ENCODE measurements at places on chromosomes 5 and 9.
A peak's percentile ranks its signal among the peaks of the same experiment; 100 is the strongest.

DNA sequence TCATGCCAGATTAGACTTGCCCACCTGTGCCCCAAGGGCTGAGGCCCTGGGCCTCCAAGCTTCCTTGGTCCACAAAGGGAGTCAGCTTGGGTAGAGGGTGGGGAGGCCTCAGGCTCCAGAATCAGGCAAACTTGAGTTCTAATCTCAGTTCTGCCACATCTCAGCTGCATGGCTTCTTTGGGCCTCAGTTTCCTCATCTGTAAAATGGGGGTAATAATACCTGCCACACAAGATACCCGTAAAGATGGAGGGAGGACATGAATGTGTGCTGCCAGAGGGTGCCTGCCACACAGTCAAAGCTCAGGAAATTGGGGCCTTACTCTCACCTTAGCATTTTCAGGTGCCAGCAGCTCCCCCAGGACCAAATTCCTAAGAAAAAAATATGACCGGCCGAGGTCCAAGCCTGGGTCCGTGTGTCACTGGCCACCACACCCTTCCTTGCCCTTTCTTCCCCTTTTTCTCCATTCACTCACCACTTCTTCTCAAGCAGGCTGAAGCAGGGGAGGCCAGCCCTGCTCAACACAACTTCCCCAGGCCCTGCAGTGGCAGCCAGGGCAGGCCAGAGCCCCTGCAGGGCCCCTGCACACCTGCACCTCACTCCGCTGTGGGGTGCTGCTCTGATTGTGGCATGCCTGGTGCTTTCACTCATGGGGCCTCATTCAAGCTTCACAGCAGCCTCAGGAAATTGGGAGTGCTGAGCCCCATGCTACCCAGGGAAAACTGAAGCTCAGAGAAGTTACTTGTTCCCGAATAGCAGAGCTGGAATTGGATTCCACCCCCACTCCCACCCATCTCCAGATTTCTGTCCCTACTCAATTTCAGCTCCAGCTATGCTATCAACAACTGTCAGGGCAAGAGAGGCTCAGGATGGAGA is 3.9 kb downstream of the RGS14 start:
- H3K4me3 ChIP-seq = no peak overlapping the region
- no peak for DNase-seq
- H3K27ac ChIP-seq = no peak overlapping the region
- H3K36me3 ChIP-seq = no peaks in the 10 kb centered on the region
- no peaks in the 10 kb centered on the region for H3K27me3 ChIP-seq

- no peak overlapping the region for H3K27ac ChIP-seq
- no peak overlapping the region for H3K4me3 ChIP-seq
- H3K36me3 ChIP-seq = peaks cover 79% of the 10 kb centered on the region
- H3K4me1 ChIP-seq = peaks cover 34% of the 10 kb centered on the region
- no peaks in the 10 kb centered on the region for H3K27me3 ChIP-seq
These were observed 12.8 kb downstream of the JADE2 start for GRCh38 chr5:134538296-134538695.

- no peak overlapping the region for H3K27ac ChIP-seq
- DNase-seq = no peak
- H3K36me3 ChIP-seq = no peaks in the 10 kb centered on the region
- H3K27me3 ChIP-seq = no peaks in the 10 kb centered on the region
These were observed 25.8 kb downstream of the AFAP1L1 start for GRCh38 chr5:149297340-149298025.

GRCh38 chr5:15354021-15354420 is 146.0 kb upstream of the FBXL7 start:
- H3K27ac ChIP-seq = no peak overlapping the region
- H3K36me3 ChIP-seq = no peaks in the 10 kb centered on the region
- no peaks in the 10 kb centered on the region for H3K4me1 ChIP-seq
- H3K27me3 ChIP-seq = no peaks in the 10 kb centered on the region
- H3K4me3 ChIP-seq = no peak overlapping the region
- no peak for DNase-seq

GRCh38 chr5:172620506-172620905 is 20.6 kb upstream of the NEURL1B start:
- no peaks in the 10 kb centered on the region for H3K36me3 ChIP-seq
- no peak overlapping the region for H3K27ac ChIP-seq
- no peaks in the 10 kb centered on the region for H3K4me1 ChIP-seq
- H3K4me3 ChIP-seq = no peak overlapping the region
- no peak for DNase-seq

GRCh38 chr9:94623253-94623652 is 16.1 kb downstream of the FBP1 start:
- H3K4me1 ChIP-seq = peaks cover 6% of the 10 kb centered on the region
- no peak overlapping the region for H3K27ac ChIP-seq
- no peak for DNase-seq
- H3K36me3 ChIP-seq = no peaks in the 10 kb centered on the region
- H3K27me3 ChIP-seq = no peaks in the 10 kb centered on the region

DNA sequence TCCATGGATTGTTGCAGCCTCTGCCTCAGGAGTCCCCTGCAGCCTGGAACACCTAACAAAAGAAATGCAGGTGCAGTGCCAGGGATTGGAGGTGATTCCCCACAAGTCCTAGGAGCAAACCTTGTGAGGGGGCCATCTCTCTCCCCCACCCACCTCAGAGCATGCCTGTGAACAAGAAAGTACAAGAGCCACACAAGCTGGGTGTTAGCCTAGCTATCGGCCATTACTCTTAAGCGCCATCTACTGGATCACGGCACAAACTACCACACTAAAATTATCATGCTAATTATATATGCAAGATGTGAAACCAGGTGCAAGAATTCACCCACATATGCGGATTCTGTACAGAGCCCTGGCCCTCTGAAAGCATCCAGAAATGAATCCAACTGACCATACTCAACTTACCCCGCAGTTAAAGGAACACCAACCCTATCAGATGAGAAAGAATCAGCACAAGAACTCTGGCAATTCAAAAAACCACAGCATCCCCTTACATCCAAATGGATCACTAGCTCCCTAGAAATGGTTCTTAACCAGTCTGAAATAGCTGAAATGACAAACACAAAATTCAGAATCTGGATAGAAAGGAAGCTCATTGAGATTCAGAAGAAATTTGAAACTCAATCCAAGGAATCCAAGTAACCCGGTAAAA is 16.5 kb upstream of the PRSS3 start:
- no peaks in the 10 kb centered on the region for H3K36me3 ChIP-seq
- H3K4me1 ChIP-seq = no peaks in the 10 kb centered on the region
- H3K27ac ChIP-seq = no peak overlapping the region
- no peak overlapping the region for H3K4me3 ChIP-seq

- DNase-seq = no peak
- H3K27ac ChIP-seq = peak within 1 kb of the TSS; percentile 50
- peaks cover 17% of the 10 kb centered on the region for H3K4me1 ChIP-seq
- H3K4me3 ChIP-seq = peak within 1 kb of the TSS; percentile 39
- H3K36me3 ChIP-seq = no peaks in the 10 kb centered on the region
- H3K27me3 ChIP-seq = no peaks in the 10 kb centered on the region
These were observed at the start of gene C1QTNF3 for GRCh38 chr5:34043099-34043876. Gene C1QTNF3 (minus strand): TSS chr5:34043213. CDS start chr5:34043125, 88 bp downstream.

- H3K27me3 ChIP-seq = no peaks in the 10 kb centered on the region
- H3K4me1 ChIP-seq = peaks cover 5% of the 10 kb centered on the region
- H3K4me3 ChIP-seq = no peak overlapping the region
- H3K36me3 ChIP-seq = no peaks in the 10 kb centered on the region
These were observed 85.2 kb upstream of the ZBTB43 start for GRCh38 chr9:126719618-126720031.

DNA sequence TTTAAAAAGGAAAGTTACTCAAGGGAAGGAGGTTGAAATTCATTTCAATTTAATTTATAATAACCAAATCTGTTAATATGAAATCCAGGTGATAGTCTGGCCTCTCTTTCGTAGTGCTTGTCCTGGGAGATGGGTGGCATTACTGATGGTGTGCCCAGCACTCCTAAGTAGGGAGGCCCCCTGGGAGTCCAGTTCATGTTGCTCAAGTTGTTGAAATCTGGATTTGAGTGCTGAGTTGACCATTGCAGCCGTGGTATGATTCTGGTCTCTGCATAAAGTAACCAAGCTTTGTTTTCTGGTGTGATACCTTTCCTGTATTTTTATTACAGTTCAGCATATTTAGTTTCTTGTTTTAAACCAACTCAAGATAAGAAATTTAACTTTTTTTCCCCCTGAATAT is 287.8 kb downstream of the FANCC start:
- peaks cover 17% of the 10 kb centered on the region for H3K36me3 ChIP-seq
- peaks cover 100% of the 10 kb centered on the region for H3K4me1 ChIP-seq
- DNase-seq = no peak
- no peak overlapping the region for H3K4me3 ChIP-seq

- H3K4me1 ChIP-seq = peaks cover 91% of the 10 kb centered on the region
- H3K4me3 ChIP-seq = no peak overlapping the region
- no peak for DNase-seq
- peak overlapping the region; percentile 88 for H3K27ac ChIP-seq
- H3K36me3 ChIP-seq = peaks cover 92% of the 10 kb centered on the region
These were observed 47.2 kb downstream of the STOM start for GRCh38 chr9:121322737-121323448.

DNA sequence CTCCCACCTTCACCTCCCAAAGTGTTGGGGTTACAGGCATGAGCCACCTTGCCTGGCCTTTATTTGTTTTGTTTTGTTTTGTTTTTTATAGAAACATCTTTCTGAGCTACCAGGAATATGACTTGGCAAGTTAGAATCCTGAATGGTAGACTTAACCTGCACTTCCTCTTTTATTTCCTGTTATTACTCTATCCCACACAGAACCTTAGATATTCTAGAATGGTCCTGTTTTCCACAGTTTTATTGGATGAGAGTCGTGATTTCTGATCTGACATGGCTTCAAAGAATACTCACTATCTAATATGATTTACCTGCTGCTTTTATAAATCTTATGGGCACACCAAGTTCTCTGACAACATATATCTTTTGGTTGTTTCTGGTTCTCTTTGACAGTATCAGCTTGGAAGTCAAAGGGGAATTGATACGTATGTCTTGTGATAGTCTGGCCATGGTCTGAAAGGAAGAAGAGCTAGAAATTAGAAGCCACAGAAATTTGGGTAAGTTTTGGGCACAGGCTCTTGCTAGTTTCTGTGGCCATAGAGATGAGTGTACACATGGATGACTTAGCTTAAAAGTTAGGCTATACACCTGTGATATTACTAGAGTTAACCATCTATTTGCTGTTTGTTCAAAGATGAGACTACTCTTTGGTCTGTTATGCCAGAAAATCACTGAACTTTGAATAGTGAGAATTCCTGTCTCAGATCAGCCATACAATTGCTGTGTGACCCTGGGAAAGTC is 4.7 kb upstream of the PANK3 start:
- H3K4me3 ChIP-seq = no peak overlapping the region
- DNase-seq = no peak
- no peaks in the 10 kb centered on the region for H3K36me3 ChIP-seq

DNA sequence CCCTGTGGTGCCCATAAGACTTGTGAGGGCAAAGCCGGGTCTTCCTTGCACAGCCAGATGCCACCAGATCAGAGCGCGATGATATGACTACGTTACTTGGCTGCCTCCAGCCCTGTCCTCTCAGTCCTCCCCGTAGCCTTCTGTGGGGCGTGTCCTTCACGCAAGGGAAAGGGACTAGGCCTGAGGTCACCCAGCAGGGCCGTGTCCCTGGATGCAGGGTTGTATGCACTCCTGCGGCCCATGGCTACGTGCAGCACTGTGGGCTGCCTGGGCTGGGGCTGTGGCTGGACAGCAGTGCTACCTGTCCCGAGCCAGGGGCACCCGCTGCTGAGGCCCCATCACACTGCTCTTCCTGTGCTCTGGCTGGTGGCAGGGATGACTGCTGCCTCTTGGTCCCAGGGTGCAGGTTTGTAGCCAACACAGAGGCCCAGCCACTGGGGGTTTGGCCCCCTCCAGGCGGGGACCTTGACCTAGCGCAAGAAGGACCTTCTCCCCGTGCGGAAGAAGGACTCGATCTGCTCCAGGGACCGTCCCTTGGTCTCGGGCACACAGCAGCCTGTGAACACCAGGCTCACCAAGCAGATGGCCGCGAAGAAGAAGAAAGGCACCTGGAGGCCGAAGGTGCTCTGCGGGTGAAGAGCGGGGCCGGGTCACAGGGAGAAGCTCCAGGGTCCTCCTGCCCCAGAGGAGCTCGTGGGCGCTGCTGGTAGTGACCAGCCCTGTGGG is 7.2 kb downstream of the SLC2A6 start:
- H3K4me1 ChIP-seq = no peaks in the 10 kb centered on the region
- DNase-seq = no peak
- H3K36me3 ChIP-seq = peaks cover 13% of the 10 kb centered on the region
- H3K4me3 ChIP-seq = no peak overlapping the region
- no peaks in the 10 kb centered on the region for H3K27me3 ChIP-seq

GRCh38 chr5:80105698-80106439 is 70.7 kb downstream of the THBS4 start:
- H3K36me3 ChIP-seq = no peaks in the 10 kb centered on the region
- H3K27me3 ChIP-seq = no peaks in the 10 kb centered on the region
- H3K4me3 ChIP-seq = no peak overlapping the region
- H3K4me1 ChIP-seq = peaks cover 11% of the 10 kb centered on the region
- H3K27ac ChIP-seq = no peak overlapping the region
- DNase-seq = no peak

- no peak for DNase-seq
- peak overlapping the region; percentile 81 for H3K27ac ChIP-seq
- peaks cover 20% of the 10 kb centered on the region for H3K4me1 ChIP-seq
- no peaks in the 10 kb centered on the region for H3K36me3 ChIP-seq
- H3K4me3 ChIP-seq = peak overlapping the region; percentile 77
These were observed 983 bp downstream of the RCL1 start for GRCh38 chr9:4793459-4794395.

GRCh38 chr9:20663133-20663532 is 20.9 kb upstream of the FOCAD start:
- H3K27ac ChIP-seq = no peak overlapping the region
- no peak overlapping the region for H3K4me3 ChIP-seq
- DNase-seq = no peak
- peaks cover 12% of the 10 kb centered on the region for H3K4me1 ChIP-seq
- no peaks in the 10 kb centered on the region for H3K36me3 ChIP-seq

DNA sequence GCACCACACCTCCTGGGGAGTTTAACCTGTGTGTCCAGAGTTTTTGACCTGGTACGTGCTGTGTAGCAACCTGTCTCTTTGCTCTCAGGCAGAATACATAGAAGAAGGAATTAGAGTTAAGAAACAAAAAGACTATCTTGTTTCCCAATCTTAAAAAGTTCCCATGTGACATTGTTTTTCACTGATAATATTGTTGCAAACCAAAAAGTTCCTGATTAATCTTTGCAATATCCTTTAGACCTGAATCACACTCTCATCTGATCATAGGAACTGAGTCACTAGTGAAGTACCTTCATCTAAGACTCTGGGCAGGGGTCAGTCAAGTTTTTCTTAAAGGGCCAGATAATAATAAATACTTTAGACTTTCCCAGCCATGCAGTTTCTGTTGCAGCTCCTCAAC is 35.1 kb downstream of the BASP1 start:
- no peak overlapping the region for H3K27ac ChIP-seq
- no peaks in the 10 kb centered on the region for H3K27me3 ChIP-seq
- H3K4me3 ChIP-seq = no peak overlapping the region

DNA sequence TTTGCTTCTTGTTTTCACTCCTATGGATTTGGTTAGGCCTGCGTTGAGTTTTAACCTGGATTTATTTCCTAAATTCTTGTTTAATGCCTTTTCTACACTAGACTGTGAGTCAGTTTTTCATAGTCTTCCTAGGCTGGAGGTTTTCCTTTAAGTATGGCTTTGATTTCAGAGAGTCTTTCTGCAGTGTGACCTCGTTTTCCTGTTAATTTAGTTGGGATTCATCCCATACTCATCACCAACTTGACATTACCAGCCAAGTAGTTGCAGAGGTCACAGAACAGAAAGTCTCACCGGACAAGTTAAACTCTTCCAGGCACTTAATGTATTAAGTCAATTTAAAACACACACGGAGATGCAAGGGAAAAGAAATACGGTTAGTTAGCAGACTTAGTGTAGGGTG is 29.7 kb upstream of the AUH start:
- DNase-seq = no peak
- no peak overlapping the region for H3K27ac ChIP-seq
- no peak overlapping the region for H3K4me3 ChIP-seq

- H3K4me3 ChIP-seq = no peak overlapping the region
- H3K36me3 ChIP-seq = no peaks in the 10 kb centered on the region
- DNase-seq = no peak
- H3K27me3 ChIP-seq = no peaks in the 10 kb centered on the region
- no peaks in the 10 kb centered on the region for H3K4me1 ChIP-seq
These were observed 69.3 kb downstream of the HSPA4 start for GRCh38 chr5:133121080-133121479.

Data from esophagus muscularis mucosa (tissue), 4 donors.